Pons (tissue), 1 donor: ENCODE measurements at places on chromosomes 5 and 9.
A peak's percentile ranks its signal among the peaks of the same experiment; 100 is the strongest.

- DNase-seq, result no peak
Measured at GRCh38 chr5:110275878-110276277, 450.6 kb downstream of the TMEM232 start.

DNA sequence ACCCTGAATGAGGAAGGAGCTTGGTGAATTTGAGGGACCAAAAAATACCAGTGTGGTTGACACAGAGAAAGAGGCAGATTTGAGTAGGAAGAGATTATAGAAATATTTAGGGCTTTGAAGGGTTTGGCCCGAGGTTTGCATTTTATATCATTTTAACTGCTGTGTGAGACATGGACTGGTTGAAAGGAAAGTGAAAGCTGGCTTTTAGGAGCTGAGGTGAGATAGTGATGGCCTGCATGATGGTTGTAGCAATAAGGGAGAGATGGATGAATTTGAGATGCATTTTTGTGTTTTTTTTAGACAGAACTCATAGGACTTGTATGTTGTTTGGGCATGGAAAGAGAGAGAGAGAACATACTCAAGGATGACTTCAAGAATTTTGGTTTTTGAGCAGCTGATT lies 21.7 kb downstream of the FER start:
- no peak for DNase-seq

DNA sequence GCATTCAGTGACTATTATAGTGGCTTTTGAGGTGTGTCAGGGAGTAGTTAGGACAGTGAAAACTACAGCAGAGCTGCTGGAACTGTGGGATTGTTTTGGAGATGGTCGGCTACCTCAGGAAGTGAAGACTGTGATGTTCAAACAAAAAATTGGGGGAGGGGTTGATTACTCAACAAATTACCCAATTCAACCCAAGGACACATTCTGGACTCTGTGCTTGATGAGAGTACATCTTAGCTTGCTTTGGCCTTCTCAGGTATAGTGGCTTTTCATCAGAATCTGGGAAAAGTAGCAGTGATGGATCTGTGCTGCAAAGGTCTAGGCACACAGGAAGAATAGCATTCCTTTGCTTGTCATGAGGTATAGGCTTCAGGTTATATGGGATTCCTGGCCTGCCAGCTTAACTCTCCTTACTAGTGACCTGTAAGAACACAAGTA lies 47.0 kb downstream of the SLC44A1 start:
- no peak for DNase-seq

GRCh38 chr9:5449521-5450358 lies 602 bp upstream of the CD274 start:
- DNase-seq, result peak; percentile 61

GRCh38 chr9:111631214-111631971 lies at the start of gene DNAJC25:
TSS of gene DNAJC25 (plus strand) at chr9:111631334. CDS start at chr9:111631408, 74 bp downstream.
- peak; percentile 98 for DNase-seq

DNA sequence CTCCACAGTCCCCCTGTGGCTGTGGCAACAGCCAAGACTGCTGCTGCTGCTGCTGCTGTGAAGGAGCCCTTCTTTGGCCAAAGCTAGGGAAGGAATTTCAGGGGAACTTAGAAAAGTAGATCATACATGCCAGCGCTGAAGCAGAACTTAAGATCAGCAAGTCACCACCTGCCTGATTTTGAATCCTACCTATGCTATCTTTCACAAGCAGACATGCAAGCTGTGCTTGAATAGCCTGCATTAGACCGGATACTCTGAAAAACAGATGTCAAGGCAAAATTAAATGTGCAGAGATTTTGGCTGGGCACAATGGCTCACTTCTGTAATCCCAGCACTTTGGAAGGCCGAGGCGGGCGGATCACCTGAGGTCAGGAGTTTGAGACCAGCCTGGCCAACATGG lies 99.3 kb upstream of the ZNF366 start:
- DNase-seq, result no peak

- DNase-seq, result no peak
Measured at GRCh38 chr9:117344892-117345660, 69.8 kb downstream of the ASTN2 start.

DNA sequence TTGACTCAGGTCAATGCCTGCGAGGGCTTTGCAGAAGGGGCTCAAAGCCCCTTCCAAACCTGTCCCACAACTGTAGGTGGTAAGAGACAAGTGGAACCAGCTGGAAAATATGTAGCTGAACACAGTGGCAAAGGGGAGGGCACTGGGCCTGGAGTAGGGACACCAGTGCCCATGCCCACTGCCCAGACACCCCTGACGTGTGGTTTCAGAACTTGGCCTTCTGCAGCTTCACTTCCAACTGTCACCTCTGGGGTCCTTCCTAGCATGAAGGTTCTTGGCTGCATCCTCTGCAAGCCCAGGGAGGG lies 233.1 kb upstream of the IRX1 start:
- no peak for DNase-seq

GRCh38 chr5:180116077-180116999 lies 44.8 kb upstream of the RNF130 start:
- peak; percentile 63 for DNase-seq

DNA sequence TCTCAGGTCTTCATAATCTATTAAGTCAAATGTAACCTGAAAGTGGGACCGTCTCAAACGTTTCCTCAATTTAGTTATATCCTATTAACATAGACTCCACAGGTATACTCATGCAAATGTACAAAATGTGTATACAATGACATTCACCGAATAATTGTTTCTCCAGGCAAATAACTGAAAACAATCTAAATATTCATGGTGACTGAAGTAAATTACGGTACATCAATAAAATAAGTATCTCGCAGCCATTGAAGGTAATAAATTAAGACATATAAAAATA lies 482 bp downstream of the IARS1 start:
- peak; percentile 4 for DNase-seq

- DNase-seq, result no peak
Measured at GRCh38 chr9:136952321-136952850, 313 bp downstream of the LCN12 start.

DNA sequence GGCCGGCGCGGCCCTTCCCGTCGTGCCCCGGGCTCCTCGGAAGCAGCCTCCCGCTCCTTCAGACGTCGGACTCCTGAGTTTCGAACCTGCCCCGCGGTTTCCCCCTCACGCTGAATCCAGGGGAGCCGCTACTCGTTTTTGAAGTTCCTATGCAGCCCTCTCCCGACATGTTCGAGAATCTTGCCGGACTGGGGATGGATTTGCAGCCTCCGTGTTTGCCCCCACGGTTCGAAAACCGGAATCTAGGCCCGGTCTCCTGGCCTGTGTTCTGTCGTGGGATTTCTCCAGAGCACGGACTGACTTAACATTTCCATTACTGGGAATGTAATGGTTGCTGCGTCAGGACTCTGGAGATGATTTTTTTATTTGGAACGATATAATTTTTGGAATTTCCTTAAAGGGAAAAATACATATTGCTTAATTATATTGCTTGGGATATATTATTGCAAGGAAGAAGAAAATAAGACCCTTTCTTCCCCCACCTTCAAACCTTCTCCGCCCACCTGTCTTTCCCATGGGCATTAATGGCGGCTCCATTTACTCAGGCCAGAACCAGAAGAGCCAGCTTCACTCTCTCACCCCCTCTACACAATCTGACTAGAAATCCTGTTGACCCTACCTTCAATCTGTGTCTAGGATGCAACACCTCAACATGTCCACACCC lies 8.5 kb upstream of the MGAT1 start:
- no peak for DNase-seq

GRCh38 chr5:96008487-96008886 lies 46.8 kb upstream of the ELL2 start:
- DNase-seq, result no peak

- DNase-seq, result no peak
Measured at GRCh38 chr5:30183795-30184194, 1009.7 kb upstream of the CDH6 start.

- DNase-seq, result no peak
Measured at GRCh38 chr5:124878583-124879342, 132.3 kb upstream of the ZNF608 start.

GRCh38 chr9:96214635-96215034 lies 87.3 kb downstream of the HSD17B3 start:
- no peak for DNase-seq

- no peak for DNase-seq
Measured at GRCh38 chr9:6239694-6240093, 24.1 kb downstream of the IL33 start.

DNA sequence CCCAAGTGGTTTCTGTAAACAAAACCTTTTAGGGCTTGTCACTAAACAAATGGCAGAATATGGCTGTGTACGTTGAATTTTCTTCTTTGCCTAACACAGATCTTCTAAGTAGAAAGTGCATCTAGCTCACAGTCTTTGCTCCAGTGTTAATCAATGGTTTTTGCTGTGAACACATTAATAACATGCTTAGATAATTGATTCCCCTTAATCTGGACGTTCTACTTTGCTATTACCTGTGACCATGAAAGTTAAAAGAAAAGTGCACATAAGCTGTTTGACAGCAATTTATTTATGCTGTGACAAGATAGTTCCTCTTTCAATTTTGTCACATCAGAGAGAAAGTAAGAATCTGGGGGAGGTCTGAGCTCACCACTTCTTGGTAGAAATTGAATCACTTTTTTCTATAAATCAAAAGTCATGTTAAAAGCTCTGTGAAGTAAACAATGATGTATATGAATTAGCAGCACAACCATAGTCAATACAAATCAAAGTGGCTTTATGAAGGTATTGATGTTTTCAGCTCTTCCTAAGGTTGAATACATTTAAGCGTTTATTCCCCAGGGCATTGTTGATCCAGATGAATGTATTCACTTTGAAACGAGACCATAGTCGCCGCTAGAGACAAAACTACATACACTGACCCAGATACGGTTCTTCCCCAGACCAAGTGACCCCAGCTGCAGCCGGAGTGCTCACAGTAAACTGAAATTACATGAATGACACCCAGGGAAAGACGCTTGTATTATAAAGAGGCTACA lies 174.6 kb upstream of the ZNF608 start:
- peak; percentile 68 for DNase-seq

DNA sequence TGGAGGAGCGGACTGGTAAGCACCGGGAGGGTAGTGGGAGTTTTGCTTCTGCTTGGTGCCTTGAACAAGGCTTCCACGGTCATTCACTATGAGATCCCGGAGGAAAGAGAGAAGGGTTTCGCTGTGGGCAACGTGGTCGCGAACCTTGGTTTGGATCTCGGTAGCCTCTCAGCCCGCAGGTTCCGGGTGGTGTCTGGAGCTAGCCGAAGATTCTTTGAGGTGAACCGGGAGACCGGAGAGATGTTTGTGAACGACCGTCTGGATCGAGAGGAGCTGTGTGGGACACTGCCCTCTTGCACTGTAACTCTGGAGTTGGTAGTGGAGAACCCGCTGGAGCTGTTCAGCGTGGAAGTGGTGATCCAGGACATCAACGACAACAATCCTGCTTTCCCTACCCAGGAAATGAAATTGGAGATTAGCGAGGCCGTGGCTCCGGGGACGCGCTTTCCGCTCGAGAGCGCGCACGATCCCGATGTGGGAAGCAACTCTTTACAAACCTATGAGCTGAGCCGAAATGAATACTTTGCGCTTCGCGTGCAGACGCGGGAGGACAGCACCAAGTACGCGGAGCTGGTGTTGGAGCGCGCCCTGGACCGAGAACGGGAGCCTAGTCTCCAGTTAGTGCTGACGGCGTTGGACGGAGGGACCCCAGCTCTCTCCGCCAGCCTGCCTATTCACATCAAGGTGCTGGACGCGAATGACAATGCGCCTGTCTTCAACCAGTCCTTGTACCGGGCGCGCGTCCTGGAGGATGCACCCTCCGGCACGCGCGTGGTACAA lies 556 bp downstream of the PCDHGC3 start:
- no peak for DNase-seq

- DNase-seq, result no peak
Measured at GRCh38 chr5:68002836-68003235, 212.7 kb upstream of the PIK3R1 start.

DNA sequence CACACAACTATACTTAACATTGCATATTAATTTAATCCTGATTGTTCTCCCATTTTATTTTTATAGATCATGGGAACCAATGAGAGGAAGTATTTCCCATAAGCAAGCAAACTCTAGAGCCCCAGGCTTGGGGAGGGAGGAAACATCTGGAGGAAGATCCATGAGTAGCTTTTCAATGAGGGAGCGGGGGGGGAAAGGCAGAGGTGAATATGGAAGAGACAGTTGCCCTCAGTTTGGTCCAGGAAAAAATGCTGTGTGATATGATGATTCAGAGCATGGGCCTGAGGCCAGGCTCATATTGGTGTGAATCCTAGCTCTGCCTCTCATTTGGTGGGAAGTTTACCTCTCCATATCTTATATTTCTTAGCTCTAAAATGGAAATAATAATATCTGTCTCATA lies 42.2 kb upstream of the ALDOB start:
- DNase-seq, result no peak

- no peak for DNase-seq
Measured at GRCh38 chr5:73093943-73094342, 26.4 kb upstream of the TMEM171 start.

DNA sequence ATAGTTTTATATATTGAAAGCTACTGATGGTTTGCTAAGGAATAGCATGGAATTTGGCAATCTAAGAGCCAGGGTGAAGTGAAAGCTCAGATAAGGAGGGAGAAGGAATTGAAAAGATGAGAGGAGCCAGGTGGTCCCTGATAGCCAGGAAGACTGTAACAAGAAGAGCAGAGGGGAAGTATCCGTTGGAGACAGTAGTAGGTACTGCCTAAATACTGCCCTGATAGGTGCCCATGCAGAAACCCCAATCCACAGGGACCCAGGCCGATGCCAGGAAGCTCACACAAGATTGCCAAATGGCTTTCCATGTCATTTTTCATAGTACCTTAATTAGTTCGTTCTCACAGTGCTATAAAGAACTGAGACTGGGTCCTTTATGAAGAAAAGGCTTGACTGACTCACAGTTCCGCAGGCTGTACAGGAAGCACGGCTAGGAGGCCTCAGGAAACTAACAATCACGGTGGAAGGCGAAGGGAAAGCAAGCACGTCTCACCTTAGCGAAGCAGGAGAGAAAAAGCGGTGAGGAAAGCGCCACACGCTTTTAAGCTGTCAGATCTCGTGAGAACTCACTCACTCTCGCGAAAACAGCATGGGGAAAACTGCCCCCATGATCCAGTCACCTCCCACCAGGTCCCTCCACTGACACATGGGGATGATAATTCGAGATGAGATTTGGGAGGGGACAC lies 13.0 kb downstream of the ACTL7B start:
- no peak for DNase-seq

DNA sequence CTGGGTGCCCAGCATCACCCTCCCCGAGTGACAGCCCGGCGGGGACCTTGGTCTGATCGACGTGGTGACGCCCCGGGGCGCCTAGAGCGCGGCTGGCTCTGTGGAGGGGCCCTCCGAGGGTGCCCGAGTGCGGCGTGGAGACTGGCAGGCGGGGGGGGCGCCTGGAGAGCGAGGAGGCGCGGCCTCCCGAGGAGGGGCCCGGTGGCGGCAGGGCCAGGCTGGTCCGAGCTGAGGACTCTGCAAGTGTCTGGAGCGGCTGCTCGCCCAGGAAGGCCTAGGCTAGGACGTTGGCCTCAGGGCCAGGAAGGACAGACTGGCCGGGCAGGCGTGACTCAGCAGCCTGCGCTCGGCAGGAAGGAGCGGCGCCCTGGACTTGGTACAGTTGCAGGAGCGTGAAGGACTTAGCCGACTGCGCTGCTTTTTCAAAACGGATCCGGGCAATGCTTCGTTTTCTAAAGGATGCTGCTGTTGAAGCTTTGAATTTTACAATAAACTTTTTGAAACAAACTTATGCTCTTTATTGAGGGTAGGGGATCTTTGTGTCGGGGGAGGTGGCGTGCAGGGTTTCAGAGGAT lies 1.3 kb downstream of the GADD45G start:
- DNase-seq, result peak; percentile 46

- no peak for DNase-seq
Measured at GRCh38 chr5:149355688-149356087, 2.2 kb upstream of the PCYOX1L start.
